ENCODE measurements at places on chromosomes 4 and X.

GRCh38 chr4:72945719-72946336 is 123.7 kb downstream of the COX18 start:
- DNase-seq = no peak

DNA sequence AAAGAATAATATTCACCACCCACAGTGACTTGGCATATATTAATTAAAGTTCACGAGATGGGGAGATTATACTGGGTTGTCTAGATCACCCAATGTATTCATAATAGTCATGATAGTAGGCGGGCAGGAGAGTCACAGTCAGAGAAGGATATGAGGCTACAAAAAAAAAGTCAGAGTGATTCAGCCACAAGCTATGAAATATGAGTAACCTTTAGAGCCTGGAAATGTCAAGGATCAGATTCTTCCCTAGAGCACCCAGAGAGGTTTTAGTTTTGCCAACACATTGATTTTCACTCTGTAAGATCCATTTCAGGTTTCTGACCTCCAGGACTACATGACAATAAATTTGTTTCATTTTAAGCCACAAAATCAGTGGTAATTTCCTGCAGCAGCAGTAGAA is 501.9 kb downstream of the GABRG1 start:
- DNase-seq = no peak

DNA sequence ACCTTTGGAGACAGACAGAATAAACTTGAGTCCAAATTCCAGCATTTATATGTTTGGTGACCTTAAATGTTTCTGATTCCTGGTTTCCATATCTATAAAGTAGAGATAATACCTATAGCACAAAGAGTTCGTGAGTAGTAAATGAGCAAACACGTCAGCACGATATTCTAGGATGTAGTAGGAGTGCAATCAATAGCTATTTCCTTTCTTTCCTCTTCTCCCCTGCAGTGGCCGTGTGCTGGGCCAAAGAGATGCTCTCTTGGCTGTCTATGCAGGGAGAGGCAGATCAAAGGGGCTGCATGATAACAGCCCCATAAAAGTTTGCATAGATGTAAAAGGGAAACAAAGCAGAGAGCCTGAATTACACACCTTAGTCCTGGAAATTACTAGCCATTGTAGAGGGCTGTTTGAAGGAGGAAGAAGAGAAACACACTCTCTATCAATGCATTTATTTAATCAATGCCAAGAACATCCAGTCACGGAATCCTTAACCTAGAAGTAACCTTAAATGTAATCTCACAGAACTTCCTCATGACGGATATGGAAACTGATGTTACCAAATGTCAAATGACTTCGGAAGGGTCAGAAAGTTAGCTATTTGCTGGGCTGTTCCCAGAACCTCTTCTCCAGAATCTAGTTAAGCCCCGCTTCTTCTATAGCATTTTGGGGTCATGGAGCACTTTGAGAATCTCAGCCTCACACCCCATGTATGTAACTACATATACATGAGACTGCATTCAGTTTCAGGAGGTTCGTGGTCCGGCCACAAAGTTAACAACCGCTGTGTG is 35.5 kb upstream of the PLAC8 start:
- no peak for DNase-seq

- no peak for DNase-seq
These were observed 2.6 kb downstream of the HCCS start for GRCh38 chrX:11113731-11114130.

DNA sequence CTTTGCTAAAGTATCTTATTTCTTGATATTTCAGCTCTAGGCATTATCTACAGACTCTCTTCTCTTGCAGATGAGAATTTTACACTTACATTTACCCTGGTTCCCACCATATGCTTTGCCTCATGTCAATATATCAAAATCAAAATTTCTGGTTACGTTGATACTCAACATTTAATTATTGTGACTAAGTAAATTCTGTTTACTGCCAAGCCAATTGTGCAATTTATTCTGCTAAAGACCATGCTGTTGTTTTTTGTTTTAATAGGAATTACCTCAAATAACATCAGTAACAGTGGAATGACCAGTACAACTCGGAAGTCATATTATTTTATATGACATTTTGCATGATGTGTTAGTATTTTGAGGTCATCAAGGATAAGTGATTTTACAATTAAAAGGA is 125.5 kb downstream of the IL15 start:
- no peak for DNase-seq

DNA sequence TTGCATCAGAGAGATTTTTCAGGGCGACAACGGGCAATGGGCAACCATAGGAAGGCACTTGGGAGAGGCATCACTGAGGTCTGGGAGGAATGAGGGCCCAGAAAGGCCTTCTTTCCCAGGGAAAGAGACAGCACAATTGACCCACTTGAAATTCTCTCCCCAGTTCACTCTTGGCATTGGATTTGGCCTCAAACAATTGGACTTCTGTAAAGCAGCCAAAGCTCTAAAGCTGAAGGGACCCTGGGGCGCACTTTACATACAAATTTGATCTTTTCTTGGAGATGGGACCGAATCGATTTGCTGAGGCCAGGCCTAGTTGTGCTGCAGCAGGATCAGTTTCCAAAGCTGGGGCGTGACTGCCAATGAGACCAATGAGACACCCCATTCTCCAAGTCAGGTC is 3.2 kb downstream of the ARHGAP36 start:
- DNase-seq = no peak

DNA sequence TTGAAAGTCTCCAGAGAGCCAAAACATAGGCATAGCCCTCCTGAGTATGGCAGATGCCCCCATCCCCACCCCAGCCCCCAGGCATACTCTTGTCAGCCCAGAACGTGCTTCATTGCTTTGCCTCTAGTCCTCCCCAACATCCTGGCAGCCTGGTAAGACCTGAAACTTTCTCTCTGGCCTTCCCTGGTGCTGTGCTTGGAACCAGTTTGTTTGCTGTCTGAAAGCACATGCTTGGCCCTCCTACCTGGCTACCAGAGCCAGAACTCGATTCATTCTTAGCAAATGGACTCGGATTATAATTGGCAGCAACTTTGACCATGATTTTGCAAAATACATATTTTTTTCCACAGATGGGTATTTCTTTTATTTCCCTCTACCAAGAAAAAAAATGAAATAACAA is 248.1 kb downstream of the USP46 start:
- no peak for DNase-seq

- no peak for DNase-seq
These were observed 96.2 kb upstream of the ATP6AP2 start for GRCh38 chrX:40484408-40485091.

DNA sequence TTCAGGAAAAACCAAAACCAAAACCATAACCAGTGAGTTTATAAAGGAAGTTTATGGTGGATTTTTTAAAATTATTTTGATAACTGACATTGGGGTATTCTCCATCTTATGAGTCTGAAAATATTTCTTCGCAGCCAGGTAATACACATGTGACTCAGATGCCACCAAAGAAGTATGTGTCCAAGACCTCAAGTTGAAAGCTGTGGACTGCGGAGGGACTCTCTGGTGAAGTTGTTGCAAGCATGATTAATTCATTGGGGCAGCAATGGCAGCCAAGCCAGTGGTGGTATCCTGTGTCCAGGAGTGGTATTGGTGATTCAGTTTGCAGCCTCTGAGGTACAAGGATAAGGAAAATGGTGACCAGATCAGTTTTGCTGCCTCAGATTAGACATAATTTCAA is 14.0 kb upstream of the ADH5 start:
- no peak for DNase-seq

- no peak for DNase-seq
These were observed 208.1 kb upstream of the ADGRL3 start for GRCh38 chr4:60992037-60992436.

- no peak for DNase-seq
These were observed 617 bp upstream of the MRFAP1L1 start for GRCh38 chr4:6710282-6710681.

- no peak for DNase-seq
These were observed 97.1 kb downstream of the MRPL1 start for GRCh38 chr4:77959566-77960338.

- no peak for DNase-seq
These were observed 157.0 kb downstream of the FRAS1 start for GRCh38 chr4:78214078-78214477.

DNA sequence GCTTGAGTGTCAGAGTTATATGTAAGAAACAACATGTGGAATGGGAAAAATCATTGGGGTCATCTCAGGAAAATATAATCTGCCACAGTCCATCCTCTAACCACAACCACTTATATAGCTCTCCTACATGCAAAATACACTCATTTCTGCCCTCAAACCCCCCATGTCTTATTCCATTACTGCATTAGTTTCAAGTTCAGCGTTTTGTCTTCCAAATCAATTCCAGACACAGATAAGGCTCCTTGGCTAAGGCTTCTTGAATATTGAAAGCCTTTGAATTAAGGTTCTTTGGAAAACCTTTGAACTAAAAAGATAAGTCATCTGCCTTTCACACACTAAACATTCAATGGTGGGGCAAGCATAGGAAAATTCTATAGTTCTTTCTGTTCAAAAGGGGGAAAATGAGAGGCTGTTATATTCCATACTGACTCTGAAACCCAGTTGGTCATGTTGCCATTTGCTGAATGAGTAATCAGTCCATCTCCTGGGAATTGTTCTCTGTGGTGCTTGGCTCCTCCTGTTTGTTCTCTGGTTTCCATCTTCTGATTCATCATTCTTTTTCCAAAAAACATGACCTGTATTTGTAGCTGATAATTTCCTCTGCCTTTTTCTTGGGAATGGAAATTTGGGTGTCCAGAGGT is 218.7 kb downstream of the BMPR1B start:
- no peak for DNase-seq
